ENCODE measurements at places on chromosomes 2 and 18.
A peak's percentile ranks its signal among the peaks of the same experiment; 100 is the strongest.

DNA sequence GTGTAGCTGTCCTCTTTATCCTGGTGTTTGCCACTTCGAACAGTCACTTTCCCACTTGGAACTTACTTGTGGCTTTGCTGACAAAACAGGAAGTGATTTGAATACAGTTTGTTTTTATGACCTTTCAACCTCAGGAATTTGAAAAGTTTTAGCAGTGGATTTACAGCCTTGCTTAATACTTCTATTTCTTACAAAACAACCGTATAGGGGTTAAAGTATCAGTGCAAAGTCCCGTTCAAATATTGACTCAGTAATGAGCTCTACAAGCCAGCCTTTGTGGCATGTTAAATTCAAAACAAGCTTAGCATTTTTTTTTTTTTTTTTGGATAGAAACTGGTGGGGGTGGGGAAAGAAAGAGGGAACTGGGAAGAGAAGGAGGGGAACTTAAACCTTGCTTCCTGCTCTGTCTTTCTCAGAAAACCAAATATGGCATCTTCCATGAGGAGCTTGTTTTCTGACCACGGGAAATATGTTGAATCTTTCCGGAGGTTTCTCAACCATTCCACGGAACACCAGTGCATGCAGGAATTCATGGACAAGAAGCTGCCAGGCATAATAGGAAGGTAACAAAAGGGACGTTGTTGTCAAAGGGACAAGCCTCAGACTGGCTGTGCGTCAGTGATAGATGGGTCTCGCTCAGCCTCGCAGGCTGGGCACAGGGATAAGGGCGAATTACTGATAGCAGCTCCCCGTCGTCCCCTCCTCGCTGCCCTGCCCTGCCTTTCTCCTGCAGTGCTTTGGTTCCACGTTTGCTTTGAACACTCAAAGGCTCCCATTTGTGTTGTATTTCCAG is at the start of gene HNMT:
HNMT (plus strand) TSS at position 408 of the 793 bp plus-strand sequence; CDS start at position 427, 19 bp downstream.
- DNase-seq: peak; percentile 84

GRCh38 chr2:127606625-127607398 is 39.1 kb upstream of the GPR17 start:
- no peak for DNase-seq

DNA sequence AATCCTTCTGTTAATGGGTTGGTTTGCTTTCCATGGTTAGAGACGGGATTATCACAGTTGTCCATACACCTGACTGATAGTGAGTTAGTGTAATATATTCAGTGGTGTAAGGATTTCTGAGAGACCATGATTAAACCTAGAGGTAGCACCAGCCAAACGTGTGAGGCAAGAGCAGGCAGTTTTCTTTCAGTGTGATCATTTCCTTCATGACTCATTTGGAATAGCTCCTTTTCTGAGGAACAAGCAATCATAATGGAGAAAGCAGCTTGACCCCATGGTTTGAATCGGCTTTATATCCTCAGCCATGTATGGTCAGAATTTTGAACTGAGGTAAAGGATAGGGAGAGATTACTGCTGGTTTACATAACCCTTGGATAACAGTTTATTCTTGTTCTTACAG is 2.9 kb downstream of the MXD1 start:
- peak; percentile 92 for DNase-seq

GRCh38 chr2:40027968-40028367 is 248.9 kb upstream of the THUMPD2 start:
- peak; percentile 76 for DNase-seq

- no peak for DNase-seq
Observed at GRCh38 chr2:108916122-108916795, 72.8 kb downstream of the EDAR start.

DNA sequence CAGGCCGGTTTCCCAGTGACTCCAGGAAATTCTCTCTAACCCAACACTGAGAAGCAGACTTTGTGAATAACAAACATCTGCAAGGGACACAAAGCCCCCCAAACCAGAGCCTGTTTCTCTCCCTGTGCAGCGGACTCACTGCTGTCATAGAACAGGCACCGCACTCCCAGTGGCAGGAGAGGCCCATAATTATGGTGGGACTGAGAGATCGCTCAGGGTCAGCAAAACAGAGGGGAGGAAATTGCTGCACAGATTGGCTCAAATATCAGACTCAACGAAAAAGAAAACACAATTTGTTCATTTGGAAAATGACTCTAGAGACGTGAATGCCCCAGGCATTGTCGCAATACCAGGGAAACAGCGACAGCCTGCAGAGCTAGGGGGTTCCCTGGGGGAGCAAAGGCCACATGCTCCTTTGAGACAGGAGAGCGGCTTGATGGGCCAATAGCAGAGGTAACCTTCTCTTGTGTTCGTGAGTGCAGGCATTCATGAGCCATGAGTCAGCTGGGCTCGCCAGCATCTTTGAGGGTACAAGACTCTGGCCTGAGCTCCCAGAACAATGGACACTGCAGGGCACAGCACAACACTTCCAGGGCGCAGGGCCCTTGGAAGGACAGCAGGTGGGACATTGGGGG is 143.3 kb upstream of the KLHL29 start:
- DNase-seq: no peak

DNA sequence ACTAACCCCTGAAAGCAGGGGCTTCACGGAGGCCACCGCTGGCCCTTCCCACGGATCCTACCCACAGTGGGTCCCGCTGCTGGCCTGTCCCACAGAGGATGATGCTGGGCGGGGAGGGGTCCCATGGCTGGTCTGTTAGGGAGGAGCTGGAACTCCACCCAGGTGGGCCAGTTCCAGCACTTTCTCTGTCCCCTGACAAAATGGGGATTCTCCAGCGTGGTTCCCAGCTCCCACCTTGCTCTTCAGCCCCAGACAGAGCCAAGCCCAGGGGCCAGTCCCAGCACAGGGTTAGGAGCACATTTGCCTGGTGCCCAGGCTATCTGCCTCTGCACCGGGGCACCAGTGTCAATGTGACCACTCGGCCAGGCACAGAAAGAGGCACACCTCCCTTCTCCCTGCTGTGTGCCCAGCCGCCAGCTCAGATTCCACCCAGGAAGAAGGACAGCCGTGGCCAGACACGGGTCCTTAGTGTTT is 50.0 kb downstream of the ANKMY1 start:
- no peak for DNase-seq

- no peak for DNase-seq
Observed at GRCh38 chr2:138521821-138522220, 20.3 kb downstream of the SPOPL start.

DNA sequence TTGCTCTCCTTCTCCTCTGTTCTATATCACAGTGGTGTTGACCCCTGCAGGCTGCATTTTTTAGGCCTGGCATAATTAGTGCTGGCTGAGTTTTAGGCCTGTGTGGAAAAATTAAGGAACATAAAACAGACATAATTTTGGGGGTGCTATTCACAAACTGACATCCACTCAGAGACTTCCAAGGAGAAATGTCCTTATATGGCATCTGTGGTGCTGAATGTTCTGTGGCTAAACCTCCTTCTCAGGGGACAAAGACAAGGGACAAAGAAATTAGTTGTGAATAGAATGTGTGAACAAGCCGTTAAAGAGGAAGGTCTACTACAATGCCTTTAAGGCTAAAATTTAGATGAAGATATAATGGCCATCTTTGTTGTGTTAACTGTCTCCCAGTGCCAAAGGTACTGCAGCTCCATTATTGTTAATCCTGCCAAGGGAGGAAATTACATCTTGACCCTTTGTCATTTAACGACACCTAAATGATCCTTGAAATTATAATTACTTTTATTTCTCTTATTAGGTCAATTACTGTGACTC is 870.0 kb upstream of the CHAC2 start:
- DNase-seq: no peak

GRCh38 chr2:88813612-88814011 is 122.1 kb downstream of the RPIA start:
- peak; percentile 9 for DNase-seq

GRCh38 chr2:2662847-2663356 is 331.8 kb upstream of the MYT1L start:
- DNase-seq: no peak

GRCh38 chr18:25630682-25631081 is 278.7 kb upstream of the ZNF521 start:
- DNase-seq: no peak

DNA sequence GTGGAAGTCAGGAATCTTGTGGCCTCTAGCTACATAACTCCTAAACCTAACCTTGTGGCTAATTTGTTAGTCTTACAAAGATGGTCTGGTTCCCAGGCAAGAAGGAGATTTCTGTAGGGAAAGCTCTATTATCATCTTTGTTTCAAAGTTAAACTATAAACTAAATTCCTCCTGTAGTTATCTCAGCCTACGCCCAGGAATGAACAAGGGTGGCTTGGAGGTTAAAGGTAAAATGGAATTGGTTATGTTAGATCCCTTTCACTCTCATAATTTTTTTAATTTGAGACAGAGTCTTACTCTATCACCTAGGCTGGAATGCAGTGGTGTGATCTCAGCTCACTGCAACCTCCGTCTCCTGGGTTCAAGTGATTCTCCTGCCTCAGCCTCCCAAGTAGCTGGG is 24.6 kb upstream of the PDK1 start:
- DNase-seq: no peak

GRCh38 chr2:180359522-180360282 is 352.6 kb upstream of the CWC22 start:
- no peak for DNase-seq

DNA sequence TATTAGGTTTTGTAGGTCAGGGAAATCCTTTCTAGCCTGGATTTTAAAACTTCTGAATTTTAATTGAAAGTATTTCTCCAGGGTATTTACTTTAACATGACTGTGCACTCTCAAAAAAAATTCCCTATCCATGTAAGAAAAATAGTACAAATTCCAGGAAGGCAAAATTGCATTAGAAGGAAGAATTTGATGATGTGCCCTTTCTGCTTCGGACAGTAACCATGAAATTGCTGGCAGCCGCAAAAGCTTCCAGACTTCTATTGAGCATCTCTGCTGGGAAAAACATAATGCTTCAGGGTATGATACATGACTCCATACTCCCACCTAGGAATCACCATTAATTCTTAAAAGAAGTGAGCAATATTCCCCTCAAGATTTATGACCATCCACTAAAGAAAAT is 17.2 kb upstream of the KLF7 start:
- peak; percentile 39 for DNase-seq

GRCh38 chr2:48674933-48675332 is 57.3 kb downstream of the GTF2A1L start:
- DNase-seq: no peak

DNA sequence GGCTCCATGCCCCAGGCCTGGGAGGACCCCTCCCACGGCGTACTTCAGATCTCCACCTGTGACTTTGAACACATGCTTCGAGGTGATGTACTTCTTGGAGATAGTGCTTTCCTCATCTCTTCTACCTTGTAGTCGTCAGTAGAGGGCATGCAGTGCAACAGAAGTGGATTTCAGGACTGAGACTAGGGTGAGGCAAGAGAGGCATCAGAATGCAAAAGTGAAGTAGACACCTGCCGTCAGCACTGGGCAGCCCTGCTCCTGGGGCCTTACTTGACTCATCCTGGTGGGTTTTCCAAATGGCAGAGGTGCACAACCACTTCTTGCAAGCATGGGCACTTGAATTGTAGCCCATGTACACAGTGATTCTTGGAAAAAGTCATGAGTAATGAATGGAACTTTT is 258.8 kb downstream of the NEDD4L start:
- no peak for DNase-seq

DNA sequence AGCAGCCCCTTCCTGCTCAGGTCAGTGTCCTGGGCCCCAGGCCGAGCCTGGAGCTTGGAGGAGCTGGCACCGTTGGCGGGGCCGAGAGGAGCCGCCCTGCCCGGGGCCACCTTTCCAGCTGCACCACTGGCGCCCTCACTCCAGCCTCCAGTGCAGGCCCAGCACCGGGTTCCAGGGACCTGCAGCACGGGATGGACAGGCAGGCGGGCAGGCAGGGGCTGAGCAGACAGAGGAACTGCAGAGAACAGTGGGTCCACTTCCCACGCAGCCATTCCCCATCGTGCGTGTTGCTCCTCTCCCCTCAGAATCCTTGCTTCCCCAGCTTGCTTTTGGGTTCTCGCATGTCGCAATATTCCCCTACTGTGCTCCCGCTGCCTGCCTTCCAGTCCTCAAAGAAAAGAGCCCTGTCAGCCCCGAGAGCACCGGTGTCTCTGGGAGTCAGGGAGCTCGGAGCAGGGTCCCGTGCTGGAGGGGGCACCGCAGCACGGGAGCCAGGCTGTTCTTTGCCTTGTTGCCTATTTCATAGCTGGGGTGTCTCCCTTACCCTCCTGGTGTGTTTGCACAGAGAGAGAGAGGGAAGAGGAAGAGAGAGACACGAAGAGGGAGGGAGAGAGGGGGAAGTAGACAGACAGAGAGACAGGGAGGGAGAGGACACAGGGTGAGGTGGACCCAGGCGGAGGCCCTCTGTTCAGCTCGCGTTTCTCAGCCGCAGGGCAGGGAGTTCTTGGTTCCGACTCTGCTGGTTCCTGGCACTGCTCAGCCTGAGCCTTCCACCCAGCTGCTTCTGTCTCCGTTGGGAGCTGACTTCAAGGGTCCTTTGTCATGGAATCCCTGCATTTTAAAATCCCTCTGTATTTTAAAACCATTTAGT is 126.0 kb downstream of the MBP start:
- no peak for DNase-seq

DNA sequence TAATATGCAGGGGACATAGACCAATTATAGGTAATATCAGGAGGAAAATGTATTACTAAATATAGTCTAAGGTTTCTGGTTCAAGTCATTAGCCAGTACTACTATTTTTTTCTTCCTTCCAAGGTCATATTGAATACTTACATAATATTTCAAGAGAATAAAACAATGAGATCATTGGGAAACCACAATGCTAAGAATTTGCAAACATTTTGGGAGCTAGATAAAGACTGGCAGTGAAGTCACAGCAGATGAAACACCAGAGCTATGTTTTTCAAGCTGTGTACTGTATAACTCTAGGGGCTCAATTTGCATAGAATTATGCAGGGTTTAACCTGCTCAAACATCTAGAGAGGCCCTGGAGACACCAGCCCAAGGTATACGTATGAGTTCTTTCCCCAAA is 80.5 kb upstream of the KCNH7 start:
- DNase-seq: no peak

DNA sequence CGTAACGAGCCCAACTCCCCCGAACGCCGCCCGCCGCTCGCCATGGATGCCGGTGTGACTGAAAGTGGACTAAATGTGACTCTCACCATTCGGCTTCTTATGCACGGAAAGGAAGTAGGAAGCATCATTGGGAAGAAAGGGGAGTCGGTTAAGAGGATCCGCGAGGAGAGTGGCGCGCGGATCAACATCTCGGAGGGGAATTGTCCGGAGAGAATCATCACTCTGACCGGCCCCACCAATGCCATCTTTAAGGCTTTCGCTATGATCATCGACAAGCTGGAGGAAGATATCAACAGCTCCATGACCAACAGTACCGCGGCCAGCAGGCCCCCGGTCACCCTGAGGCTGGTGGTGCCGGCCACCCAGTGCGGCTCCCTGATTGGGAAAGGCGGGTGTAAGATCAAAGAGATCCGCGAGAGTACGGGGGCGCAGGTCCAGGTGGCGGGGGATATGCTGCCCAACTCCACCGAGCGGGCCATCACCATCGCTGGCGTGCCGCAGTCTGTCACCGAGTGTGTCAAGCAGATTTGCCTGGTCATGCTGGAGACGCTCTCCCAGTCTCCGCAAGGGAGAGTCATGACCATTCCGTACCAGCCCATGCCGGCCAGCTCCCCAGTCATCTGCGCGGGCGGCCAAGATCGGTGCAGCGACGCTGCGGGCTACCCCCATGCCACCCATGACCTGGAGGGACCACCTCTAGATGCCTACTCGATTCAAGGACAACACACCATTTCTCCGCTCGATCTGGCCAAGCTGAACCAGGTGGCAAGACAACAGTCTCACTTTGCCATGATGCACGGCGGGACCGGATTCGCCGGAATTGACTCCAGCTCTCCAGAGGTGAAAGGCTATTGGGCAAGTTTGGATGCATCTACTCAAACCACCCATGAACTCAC is 673 bp downstream of the PCBP1 start:
- DNase-seq: peak; percentile 63

GRCh38 chr2:237412988-237413776 is 782 bp downstream of the COL6A3 start:
- DNase-seq: peak; percentile 39
